ENCODE measurements at places on chromosomes 2 and 18.

DNA sequence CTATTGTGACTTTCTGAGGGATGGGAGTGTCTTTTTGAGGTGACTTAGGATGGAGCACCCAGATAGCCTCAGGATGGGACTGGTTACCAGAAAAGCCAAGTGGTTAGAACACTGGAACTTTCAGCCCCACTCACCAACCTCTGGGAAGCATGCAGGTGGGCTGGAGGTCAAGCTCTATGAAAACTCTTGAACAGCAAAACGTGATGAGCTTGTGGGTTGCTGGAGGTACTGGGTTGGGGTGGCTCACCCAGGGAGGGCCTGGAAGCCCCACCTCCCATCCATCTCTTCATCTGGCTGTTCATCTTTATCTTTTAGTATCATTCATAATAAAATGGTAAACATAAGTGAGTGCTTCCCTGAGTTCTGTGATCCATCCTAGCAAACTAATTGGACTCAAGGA lies 216.4 kb downstream of the SPP2 start:
- no peak for DNase-seq

DNA sequence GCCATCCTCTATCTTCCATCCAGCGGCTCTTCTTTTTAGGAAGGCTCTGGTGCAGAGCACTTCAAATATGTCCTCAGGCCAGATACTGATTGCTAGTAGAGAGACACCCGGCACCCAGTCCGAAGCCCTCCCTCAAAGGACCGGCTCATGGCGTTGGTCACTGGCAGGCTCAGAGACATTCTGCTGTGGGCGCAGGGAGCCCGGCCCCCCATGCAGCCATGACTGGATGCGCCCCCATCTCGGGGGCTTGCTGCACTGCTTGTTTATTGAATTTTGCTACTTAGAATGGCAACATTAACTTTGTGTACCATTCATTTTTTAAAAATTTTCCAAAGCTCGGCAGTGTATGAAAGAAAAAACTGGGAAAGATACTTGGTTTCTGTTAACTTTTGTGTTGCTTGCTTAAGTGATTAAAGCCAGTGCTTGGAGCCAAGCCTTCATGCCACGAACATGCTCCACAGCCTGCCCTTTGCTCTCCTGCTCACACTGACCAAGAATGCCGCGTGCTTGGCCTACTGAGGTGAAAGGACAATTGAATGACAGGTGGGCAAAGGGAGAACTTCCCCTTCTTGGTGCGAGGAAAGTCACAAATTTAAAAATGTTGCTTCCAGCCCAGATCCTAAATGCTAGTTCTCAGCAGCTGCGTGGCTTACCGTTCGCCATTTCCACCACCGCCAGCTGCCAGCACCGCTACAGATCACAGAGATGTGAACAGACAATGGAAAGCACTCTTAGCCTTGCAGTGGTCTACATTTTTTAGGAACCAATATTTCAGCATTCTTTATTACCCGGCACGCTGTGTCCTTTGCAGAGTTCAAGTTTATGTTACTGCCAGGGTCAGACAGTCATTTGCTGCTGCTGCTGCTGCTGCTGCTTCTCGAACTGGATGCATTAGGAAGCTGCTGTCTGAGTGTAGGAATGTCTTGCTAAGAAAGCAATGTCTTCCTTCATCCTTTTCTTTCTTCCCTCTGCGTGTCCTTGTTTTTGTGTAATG lies 76.7 kb downstream of the FAM210A start:
- no peak for DNase-seq

DNA sequence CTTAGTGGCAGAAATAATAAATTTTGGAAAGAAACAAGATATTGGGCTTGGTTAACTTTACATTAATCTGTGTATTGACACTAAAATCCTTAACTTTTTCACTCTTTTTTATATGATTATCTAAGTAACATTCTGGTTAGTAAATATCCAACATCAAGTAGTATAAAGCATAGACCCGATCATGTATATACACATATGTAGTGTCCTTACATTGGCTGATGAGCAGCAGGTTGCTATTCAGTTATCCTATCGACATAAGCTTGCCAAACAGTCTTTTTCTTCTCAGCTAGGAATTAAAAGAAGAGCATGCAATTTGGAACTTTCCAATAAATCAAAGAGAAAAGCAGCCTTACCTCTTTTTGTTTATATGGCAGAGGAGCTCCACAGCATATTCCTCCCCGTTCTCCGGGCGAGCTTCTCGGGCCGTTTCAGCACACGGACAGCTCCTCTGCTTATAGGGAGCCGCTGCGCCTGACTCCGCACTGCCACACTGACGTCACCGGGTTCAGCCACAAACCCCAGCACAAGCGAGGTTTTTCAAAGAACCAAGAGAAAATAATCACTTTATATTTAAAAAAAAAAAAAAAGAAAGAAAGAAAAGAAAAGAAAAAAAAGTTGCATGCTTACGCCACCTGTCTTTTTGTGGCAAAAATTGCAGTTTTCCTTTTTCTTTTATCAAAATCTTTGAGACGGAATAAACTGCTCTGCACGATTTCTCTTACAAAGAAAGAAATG lies at the start of gene SCG2:
Gene SCG2 (minus strand): TSS at position 430 of the 735 bp plus-strand sequence. CDS start 3,079 bp downstream, outside the sequence.
- DNase-seq = peak; percentile 85

- no peak for DNase-seq
Measured at GRCh38 chr18:69944436-69944835, 3.2 kb downstream of the CD226 start.

DNA sequence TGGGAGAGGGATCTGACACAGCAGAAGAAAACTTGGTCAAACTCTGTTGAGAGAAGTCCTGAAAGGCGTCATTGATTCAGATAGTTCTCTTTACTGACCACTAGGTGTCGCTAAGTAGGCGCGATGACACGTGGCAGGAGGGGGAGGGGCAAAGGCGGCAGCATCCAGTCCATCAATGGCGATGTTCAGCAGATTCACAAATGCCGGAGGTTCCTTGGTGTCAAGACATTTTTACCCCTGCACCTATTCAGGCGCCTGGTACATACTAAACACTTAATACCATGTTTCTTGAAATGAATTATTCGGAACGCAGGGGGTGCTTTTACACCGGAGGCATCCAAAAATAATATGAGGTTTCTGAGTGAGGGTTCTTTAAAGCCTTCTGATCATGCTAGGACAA lies 3.0 kb upstream of the PLEK start:
- DNase-seq = peak; percentile 46

Measured in muscle of arm (tissue), 14 donors.